Stomach (tissue), 19 donors: ENCODE measurements at places on chromosomes 5 and 9. TPM values are rescaled to one million over a fixed set of nuclear protein-coding genes. Genes with fewer than 3 reads are reported as not detected.

DNA sequence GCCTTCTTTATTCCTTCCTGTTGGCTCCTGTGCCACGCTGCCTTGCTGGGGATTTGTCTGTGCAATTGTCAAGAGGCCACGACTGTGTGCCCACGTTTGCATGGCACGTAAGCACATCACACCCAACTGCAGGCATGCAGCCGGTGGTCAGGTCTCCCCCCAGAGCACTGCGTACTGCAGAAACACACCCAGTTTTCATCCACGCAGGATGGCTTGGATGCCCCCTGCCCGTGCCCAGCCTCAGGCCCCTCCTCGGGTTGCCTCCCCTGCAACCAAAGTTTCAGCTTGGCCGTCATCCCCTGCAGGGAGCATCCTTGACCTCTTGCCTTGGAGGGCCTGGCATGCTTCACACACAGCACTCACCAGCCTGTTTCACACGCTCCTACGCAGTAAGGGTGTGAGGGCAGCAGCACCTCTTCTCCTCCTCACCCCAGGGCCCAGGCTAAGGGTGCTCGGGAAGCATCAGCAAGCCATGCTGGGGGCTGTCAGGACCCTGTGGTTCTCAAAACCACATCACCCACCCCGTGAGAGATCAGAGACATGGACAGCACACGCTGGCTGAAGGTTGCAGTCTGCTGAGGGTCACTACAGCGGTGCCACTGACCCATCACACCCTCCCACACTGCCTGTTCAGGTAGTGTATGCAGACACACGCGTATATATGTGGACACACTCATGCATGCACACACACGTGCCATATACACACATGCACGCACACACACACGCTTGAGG, 3.1 kb downstream of the MRPL36 start:
- no peak for DNase-seq

- DNase-seq, result peak; percentile 74
These were observed 23.9 kb upstream of the MAPK9 start for GRCh38 chr5:180315762-180316212.

DNA sequence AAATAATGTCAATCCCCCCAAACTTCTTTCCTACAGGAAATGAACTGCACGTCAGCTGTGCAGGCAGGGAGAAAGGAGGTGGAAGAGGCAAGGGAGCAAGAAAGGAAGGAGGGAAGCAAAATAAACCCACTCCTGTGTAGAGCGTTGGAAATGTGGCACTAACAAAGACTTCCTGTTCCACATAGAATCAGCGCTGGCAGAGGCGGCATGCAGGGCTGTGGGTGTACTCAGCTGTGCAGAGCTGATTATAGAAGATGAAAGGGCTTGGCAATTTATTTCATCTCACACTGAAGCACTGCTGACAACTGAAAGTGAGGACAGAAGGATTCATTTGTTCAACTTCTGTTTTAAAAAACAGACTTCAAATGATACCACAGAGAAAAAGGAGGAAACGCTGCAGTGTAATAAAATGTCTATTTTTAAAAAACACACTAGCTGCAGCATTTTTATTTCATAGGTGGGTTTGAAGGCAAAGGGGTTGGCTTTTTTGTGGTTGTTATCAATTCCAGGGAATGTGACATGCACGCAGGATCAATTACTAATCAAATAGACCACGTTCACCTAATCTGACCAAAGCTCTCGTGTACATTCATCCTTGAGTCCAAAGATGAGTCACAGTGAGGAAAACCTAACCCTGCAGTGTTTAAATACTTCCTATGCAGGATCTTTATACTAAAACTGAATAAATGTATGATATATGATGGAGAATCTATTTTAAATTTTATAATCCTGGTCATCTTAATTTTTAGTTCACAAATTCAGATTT, 583.5 kb downstream of the ZNF608 start:
- DNase-seq, result peak; percentile 70

GRCh38 chr9:72844440-72844768, 108.4 kb downstream of the ALDH1A1 start:
- no peak for DNase-seq

PCDHGB2 gene
- total RNA-seq, result 9.9 TPM

DNA sequence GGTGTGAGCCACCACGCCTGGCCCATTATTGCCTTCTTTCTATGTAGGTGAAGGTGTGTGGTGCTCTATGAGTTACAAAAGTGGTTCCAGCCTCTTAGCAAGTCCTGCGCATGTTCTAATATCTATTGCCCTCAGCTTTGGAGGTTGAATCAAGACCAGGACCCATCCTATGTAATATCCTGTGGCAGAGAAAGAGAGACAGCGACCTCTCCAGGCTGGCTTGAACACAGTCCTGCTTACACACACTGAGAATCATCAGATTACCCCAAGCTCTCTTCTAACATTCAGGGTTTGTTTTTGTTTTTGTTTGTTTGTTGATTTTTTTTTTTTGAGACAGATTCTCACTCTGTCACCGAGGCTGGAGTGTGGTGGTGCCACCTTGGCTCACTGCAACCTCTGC, 94.7 kb upstream of the OSMR start:
- no peak for DNase-seq

DNA sequence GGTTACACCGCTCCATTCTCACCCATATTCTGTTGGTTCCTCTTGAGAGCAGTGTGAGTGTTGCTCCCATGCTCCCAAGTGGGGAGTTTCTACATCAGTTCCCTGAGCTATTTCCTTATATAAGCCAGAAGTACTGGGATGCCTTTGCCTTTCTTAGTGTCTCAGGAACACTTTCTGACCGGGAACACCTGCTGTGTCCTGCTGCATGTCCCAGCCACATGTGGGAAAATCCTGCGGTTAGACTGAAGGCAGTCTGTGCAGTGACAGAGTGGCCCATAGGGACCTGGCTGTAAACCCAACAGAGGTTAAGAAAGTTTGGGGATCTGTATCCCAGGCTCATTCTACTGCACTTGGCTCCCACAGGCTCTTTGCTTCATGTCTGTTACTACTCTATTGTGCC, 126.0 kb downstream of the EGFLAM start:
- no peak for DNase-seq

CD72 gene
- total RNA-seq, result 3.1 TPM

- no peak for DNase-seq
These were observed 26.3 kb downstream of the SLC46A2 start for GRCh38 chr9:112864403-112864802.

SMARCA2 gene
- 242 TPM for total RNA-seq

C9orf153 gene
- total RNA-seq, result not detected

KCNMB1 gene
- total RNA-seq, result 14.7 TPM

PLPPR1 gene
- 1.7 TPM for total RNA-seq

GRCh38 chr9:89252651-89253267, 58.2 kb upstream of the CKS2 start:
- DNase-seq, result no peak

PAIP1 gene
- total RNA-seq, result 82.1 TPM

- DNase-seq, result no peak
These were observed 61.2 kb downstream of the IRX1 start for GRCh38 chr5:3656803-3657202.

- DNase-seq, result peak; percentile 75
These were observed 61.5 kb downstream of the LNPEP start for GRCh38 chr5:96997265-96997859.

DNA sequence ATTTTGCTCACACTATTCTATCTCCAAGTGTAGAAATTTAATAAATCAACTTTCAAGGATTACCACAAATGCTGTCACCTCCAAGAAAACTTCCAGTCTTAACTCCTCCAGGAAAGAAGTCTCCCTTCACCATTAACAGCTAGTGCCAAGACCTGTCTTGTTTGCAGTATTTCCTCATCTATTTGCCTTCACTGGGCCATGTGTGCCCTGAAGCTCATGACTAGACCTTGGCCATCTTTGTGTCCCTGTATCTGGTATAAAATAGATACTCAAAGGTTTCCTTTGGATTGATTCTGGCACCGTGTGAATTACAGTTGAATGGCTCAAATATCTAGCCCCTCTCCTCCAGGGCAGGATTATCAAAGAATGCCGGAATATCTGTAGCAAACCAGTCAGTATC, 346.7 kb upstream of the KLF4 start:
- DNase-seq, result no peak

DNA sequence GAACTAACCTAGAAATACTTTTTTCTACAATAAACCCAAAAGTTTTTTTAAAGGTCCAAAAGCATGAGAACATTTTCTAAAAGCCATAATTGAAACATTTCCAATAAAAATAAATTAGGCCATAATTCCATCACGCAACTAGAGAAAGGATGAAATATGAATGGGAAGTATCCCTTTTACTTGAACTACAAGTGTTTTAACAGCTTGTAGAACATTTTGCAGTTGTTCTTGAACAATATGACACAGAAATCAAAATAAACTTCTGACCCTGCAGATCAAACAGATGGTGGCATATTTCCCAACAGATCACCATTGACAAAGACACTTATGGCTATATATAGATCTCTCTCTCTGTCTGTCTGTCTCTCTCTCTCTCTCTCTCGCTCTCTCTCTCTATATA, 624.4 kb downstream of the PSAT1 start:
- DNase-seq, result no peak

CYLC2 gene
- not detected for total RNA-seq

DNA sequence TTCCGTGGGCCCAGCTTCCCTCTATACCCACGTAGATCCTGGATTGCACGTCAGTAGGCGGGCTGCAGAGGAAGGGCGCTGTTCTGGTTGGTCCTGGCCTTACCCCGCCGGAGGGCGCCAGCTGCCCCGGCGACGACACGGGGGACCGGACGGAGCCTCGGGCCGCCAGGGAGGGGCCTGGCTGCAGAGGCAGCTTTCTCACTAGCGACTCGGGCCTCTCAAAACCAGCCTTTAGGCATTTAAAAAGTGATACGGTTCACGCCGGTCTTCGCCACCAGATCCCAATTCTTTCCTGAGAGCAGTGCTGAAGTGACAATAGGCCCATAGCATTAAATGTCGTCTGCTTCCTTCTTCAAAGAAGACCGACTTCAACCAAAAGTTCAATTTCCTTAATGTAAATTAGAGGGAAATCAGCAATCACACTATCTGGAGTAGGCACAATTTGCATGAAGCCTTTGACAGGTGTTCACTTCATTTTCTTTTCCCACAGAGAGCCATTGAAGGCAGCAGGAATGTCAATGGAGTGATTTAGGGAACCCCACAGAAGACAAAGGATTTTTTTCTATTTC, 17.6 kb upstream of the UBE2D2 start:
- DNase-seq, result peak; percentile 55

DNA sequence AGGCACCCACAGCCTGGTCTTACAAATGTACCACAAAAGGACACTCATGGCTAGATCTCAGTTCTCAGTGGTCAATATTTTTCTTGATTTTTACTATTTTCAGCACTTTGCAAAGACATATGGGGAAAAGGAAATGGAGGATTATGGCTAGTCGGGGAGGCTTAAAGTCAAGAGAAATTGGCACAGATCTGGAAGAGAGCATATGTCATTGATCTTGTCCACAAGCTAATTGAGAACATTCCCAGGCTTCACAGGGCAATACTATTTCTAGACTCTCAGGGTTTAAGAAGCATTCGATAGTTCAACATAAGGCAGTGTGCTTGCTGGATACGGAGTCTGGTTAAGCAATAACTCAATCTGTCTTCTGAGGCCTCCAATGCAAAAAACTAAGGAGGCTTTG, 285.8 kb downstream of the ZNF608 start:
- no peak for DNase-seq

CTSL gene
- 104 TPM for total RNA-seq

CAAP1 gene
- total RNA-seq, result 58.9 TPM

DNA sequence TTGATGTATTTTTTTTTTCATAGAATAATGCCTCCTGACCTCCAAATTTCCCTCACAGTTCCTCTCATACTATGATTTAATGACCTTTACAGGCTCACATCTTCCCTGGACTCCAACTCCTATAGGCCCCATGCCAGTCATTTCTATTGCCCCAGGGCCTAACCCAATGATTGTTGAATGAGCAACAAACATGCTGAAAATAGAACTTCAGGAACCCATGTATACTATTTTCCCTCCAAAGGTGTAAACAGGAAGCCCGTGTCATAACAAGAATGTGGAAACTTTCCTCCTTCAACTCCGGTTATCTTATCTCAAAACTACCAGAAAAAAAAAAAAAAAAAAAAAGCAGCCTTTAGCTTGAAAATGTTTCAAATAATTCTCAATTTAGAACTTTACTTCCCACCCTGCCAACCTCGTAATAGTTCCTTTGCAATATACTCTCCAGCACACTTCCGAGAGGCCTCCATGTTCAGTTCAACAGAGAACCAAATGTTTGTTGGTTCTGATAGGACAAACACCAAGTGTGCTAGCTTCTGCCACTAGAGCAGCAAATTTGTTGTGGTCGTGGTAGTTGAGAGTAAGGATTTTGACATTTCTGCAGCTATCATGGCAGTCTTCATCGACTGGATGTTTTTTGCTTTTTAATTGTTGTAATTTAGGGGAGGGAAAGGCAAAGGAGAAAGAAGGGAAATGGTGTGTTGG, 25.8 kb downstream of the TRPM6 start:
- DNase-seq, result no peak

DNA sequence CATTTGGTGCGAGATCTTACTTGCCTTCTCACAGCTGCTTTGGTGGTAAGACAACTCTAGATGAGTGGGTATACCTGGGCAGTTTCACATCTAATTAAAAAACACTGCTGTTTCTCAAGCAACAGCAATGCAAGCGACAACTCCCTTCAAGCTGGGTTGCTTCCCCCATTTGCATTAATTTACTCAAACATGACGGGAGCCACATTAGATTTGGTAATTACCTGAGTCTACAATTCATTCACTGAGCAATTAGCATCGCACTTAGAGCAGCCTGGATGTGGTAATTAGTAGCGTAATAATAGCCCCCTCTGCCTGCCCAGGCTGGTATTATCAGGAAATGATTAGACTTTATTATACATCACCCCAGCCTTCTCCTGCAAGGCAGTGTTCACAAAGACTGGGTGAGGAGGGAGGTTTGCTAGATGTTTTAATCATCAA, 73.4 kb downstream of the FBXO38 start:
- no peak for DNase-seq

DNA sequence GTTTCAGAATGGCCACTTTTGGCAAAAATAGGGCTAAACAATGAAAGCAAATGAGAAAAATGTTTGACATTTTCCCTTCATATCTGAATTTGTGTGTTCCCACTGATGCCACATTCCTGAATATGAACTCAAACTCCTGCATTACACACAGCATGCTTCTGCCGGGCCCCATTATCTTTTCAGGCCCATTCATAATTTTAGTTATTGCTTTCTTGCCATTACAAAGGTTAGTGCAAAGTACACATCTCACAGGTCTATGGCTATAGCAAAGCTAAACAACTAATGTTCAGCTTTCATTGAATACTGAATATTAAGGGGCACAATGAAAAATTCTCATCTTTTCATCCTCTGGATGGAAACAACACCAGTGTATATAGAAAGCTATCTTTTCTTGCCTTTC, 568.9 kb upstream of the ZNF608 start:
- DNase-seq, result no peak

GRCh38 chr5:132658381-132659302, 669 bp downstream of the IL13 start:
- DNase-seq, result no peak
